ENCODE measurements at places on chromosomes 2 and 18.

GRCh38 chr2:2562867-2563266, 231.8 kb upstream of the MYT1L start:
- no peak for DNase-seq

DNA sequence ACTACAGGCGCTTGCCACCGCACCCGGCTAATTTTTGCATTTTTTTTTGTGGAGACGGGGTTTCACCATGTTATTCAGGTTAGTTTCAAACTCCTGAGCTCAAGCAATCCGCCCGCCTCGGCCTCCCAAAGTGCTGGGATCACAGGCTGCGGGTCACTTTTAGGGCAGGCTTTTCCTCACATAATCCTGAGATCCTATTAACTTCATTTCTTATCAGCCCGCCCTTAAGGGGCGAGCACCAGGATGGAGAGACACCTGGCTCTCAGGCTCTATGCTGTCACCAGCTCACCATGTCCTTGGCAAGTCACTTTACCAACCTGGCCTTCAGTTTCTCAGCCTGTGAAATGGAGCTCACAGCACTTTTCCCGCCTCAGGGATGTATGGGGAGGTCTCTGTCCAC, 23.0 kb downstream of the ZFP36L2 start:
- no peak for DNase-seq

DNA sequence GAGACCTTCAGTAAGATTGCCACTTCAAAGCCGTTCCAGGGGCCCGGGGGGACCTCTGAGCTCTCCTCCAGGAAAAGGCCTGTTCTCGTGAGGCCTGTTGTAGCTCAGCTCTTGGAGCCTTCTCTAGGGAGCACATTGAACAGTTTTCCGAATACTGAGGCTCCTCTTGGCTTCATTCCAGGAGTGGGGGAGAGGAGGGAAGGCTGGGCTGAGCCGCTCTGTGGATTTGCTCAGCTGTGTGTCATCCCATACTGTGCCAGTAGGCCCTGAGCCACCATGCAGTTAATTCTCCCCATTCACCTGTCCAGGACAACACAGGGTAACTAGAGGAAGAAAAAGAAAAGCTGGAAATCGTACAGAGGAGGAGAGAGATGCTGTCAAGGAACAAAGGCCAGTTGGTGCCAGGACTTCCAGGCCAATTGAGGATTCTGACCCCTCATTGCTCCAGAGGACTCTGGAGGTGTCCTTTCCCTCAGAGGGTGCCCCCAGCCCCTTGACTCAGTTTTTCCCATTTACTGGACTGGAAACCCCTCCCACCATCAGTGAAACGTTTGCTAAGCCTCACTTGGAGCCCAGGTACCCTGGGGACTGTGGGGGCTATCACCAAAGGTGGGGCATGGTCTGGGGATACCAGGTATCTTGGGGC, 41.4 kb downstream of the HS1BP3 start:
- DNase-seq, result no peak

DNA sequence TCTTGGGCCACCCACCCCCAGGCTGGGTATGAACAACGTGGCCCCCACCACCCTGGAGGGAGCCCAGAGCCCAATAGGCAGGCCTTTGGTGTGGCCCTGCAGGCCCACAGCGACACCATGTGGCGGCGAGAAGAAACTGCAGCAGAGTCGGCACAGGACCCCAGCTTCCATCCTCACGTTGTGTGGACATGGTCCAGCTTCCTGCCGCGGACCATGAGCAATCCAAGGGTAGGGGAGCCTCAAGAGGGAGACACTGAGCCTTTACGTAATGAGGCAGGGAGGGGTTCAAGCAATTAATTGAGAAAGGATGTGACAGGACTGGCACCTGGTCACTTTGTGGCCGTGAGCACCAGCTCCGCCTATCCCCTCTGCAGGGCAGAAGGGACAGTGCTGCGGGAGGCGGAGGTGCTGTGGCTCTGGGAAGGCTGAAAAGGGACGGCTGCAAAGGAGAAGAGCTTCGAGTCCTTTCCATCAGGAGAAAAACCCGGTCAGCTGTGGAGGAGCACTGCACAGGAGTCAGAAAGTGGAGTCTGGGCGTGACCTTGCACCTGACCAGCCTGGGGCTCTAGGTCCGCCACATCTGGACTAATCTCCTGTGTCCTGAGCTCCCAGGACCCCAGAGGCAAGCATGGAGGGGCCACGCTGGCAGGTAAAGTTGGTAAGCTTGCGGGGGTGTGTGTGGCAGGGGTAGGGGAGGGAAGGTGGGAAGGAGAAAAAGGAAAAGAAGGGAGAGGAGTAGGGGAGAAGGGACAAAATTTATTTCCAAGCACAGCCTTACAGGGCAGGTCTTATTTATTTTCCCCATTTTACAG, 44.9 kb downstream of the TMEM37 start:
- peak; percentile 22 for DNase-seq

GRCh38 chr18:34911661-34912384, 129.4 kb upstream of the MAPRE2 start:
- no peak for DNase-seq
